ENCODE measurements at places on chromosomes 3 and 15.

DNA sequence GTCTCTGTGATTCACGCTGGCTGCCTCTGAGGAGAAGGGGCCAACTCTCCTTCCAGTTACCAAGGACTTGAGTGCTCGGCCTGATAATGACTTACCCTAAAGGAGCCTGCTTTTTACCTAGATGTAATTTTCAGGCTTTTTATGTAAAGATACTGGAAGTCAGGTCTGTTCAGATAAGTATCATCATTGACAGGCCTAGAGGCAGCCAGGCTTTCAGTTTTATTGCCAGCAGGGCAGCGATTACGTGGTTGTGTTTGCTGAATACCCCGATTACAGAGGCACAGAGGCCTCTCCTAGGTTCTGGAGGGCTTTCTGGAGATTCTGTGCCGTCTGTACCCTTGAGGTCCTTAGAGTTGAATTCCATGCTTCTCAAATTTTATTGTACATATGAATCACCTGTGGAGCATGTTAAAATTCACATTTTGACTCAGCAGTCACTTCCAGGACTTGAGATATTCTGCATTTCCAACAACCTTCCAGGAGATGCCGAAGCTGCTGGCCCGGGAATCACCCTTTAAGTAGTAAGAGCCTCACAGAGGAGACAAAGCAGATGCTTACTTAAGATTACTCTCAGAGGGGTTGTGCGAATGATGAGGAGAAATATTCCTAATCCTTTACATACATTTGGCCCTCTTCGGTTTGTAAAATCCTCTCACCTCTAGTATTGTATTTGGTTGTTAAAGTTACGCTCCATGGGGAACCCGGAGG is 160.1 kb upstream of the BHLHE40 start:
- no peak for DNase-seq

DNA sequence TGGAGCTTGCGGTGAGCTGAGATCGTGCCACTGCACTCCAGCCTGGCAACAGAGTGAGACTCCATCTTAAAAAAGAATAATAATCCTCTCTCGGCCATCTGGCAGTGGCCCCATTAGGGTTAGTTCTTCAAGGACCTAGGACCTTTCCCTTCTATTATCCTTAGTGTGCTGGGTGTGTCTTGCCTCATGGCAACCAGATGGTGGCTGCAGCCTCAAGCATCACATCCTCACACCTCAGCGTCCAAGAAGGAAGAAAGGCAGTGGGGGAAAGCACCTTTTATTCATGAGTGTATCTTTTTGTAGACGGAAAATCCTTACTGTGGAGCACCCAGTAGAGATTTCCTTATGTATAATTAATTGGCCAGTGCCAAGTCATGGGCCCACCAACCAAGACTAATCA is 42.7 kb upstream of the TFRC start:
- DNase-seq = no peak

DNA sequence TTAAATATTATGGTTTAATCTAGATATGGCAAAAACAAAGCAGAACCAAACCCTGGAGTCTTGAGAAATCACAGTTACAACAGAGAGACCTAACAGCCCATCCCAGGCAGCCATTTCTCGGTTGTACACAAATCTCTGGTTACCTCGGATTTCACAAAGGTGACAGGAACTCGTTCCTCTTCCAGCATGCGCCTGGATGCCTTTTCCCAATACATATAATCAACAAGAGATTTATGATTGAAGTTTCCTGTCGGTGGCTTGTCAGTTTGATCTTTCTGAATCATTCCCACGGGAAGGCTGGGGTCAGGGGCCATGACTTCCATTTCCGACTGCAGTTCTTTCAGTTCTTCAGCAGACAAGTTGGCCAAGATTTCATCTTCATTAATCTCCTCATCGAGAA is 445 bp downstream of the LMOD3 start:
- no peak for DNase-seq

- DNase-seq = no peak
Observed at GRCh38 chr15:31476236-31476810, 149.7 kb downstream of the KLF13 start.

DNA sequence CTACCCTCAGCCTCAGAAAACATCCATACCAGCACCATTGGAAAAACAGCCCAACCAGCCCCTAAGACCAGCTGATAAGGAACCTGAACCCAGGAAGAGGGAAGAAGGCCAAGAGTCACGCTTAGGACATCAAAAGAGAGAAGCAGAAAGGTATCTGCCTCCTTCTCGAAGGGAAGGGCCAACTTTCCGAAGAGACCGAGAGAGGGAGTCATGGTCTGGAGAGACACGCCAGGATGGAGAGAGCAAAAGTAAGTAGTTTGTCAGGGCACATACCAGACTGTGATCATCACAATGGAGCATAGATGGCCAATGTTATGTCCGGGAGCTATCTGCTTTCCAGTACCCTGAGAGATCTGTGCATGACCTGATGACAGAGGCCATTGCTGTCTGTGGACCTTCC is 31.0 kb upstream of the RBM5 start:
- DNase-seq = no peak

DNA sequence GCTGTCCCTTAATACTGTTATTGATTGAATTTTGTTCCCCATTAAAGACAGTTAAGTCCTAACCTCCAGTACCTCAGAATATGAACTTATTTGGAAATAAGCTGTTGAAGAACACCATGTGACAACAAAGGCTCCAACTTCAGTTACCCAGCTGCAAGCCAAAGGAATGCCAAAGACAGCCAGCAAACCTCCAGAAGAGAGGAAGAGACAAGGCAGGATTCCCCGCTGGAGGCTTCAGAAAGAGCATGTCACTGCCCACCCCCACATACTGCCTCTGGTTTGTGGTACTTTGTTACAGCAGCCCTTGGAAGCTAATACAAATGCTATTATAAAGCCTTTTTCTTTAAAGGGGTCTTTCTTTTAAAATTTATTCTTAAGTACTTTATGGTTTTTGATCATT is 18.4 kb upstream of the NEK10 start:
- DNase-seq = no peak

- no peak for DNase-seq
Observed at GRCh38 chr3:184949251-184949965, 137.4 kb downstream of the VPS8 start.

DNA sequence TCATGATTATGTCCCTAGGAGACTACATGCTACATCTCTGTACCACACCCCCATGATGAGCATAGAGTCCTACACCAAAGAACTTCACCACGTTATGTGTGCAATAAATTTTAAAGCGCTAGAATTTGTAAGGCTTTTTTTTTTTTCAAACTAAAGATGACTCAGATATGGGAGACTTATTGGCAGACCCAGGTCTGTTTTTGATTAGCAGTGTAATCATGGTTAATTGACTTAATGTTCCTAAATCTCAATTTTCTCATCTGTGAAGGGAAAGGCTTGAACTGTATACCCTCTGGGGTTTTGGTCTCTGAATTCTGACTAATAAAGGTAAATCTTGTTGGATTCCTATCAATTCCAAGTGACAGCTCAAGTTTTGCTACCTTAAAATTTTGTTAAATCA is 26.4 kb downstream of the ABI3BP start:
- DNase-seq = no peak

DNA sequence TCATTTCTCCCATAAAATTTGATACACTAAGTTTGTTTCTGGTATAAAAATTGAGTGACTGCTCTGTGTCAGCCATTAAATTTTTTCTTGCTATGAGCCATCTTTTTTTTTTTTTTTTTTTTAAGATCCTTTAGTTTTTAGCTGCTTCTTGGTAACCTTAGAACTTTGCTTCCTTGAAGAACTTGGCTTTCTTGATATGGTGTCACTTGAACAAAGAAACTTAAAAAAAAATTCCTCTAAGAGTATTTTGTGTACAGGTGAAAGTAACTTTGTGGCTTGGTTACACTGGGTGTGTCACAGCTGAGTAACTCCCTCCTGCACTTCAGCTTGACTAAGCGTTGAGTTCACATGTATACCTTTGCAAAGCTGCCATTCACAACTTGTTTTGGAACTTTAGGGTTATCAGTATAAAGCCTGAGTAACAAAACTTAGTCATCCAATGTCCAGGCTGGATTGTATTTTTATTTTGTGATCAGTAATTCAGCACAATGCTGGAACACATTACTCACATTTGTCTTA is 6.5 kb downstream of the CHD2 start:
- DNase-seq = no peak

GRCh38 chr3:184872200-184872599 is 60.2 kb downstream of the VPS8 start:
- no peak for DNase-seq

- DNase-seq = no peak
Observed at GRCh38 chr3:196220991-196221390, 4.7 kb downstream of the SLC51A start.

- DNase-seq = no peak
Observed at GRCh38 chr3:146801492-146801891, 196.3 kb upstream of the PLSCR5 start.

DNA sequence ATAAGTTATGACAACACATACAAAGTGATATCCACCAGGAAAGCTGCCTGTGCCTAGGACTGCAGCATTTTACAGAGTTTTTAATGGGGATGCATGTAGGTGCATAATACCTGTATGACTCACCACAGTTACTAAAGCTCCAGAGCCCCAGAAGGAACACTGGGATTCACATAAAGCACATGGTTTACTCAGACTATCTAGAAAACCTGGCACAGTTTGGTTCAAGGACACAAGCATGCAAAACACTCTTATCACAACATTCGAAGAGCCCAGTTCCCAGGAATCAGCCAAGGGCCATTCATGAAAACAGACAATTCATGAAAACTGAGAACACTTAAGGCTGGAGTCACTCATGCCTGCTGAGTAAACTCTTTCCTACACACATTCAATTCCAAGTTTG is 261.0 kb downstream of the PYDC2 start:
- DNase-seq = no peak

DNA sequence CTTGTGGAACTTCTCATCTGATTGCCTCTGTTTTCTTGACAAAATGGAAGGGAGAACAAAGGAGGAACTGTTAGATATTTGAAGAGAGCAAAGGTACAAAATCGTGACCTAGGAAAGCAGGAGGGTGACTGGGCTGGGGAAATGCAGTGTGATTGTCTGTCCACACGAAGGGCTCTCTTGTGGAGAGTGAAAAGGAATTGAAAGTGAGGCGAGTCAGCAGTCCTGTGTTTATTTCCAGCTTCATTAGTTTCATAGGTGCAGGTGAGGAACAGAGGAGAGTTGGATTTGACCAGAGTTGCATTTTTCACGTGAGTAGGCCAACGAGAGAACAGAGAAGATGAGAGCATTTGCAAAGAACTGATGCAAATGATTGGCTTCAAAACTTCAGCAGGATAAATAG is 336.4 kb upstream of the SATB1 start:
- no peak for DNase-seq

DNA sequence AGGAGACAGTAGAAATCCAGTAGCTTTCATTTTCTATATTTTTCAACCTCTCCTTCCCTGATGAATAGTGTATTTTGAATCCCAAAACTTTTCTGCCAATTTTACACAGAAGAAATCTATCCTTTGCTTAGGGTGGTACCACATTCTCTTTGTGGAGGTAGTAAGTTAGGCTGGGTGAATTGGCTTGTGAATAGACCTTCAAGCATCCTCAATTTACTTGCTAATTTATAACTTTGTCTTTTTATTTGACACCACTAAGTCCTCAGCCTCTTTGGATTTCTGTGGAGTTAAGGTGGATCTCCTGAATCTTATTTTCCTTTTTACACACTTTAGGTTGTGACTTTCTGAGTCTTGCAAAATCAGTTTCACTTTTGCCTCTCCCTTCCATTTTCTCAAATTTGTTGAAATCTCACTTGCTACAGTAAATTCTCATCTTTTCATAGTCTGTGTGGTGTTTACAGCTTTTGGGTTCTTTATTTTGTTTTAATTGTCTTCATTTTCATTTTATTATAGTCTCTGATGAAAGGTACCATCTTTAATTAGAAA is 5.7 kb upstream of the PLSCR1 start:
- no peak for DNase-seq

- DNase-seq = peak; percentile 24
Observed at GRCh38 chr15:80404057-80404760, at the start of gene ARNT2. Gene ARNT2, plus strand, starts transcription at chr15:80404382. Its CDS starts 134 bp downstream, at chr15:80404516.

- no peak for DNase-seq
Observed at GRCh38 chr3:162021206-162021605, 524.6 kb downstream of the OTOL1 start.

- no peak for DNase-seq
Observed at GRCh38 chr15:94360251-94360685, 128.9 kb downstream of the MCTP2 start.

GRCh38 chr15:80384432-80384831 is 19.8 kb upstream of the ARNT2 start:
- DNase-seq = no peak

GRCh38 chr3:28989646-28990089 is 291.2 kb upstream of the RBMS3 start:
- no peak for DNase-seq

DNA sequence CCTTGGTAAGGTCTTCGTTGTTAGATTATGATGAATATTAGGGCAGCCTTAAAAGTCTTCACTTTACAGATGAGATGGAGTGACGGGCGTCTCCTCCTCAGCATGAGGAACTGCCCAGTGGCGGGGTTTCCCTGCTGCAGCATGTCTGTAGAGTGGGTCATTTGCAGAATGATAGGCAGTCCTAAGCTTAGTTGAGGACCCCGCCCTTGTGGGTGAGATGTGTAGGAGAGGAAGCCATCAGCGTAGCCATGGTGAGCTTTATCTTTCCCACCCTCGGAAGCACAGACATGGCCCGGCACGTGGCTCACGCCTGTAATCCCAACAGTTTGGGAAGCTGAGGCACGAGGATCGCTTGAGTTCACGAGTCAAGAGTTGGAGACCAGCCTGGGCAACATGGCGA is 877 bp downstream of the NIT2 start:
- DNase-seq = no peak

DNA sequence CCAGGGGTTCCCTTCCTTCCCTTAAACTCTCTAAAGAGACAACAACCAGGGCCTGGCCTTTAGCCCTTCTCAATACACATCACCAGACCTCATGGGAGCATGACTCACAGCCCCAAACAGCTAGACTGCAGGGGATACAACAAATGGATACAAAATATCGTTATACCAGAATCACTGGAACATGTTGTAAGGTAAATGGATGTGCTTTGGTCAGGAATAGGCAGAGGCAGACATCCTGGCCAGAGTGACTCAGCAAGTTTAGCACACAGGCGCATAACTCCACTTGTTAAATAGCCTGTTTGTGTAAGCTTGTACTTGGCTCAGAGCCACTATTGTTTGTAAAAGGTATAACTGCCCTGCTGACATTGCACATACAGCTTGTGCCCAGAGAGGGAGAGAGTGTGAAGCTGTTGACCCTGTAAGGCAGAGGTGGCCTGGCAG is 18.3 kb downstream of the TMED3 start:
- DNase-seq = no peak

GRCh38 chr3:29329986-29330890 is 49.4 kb downstream of the RBMS3 start:
- DNase-seq = no peak

DNA sequence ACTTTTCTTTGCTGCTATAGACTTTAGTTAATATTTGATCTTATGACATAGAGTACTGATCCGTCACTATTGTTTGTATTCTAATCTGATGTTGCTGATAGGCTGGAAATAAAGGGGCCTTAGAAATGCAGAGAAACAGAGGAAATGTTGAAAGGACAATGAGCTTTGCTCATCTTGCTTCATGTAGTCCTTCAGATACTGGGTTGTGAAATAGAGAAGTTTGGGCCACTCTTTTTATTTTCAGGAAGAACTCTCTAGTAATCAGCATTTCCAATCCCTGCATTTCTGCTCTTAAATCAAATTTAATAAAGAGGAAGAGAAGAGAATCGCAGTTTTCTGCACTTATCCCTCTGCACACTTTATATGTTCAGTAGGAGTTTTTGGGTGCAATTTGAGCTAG is 192.8 kb upstream of the THBS1 start:
- no peak for DNase-seq

All from NCI-H774 (cell line).